ENCODE measurements at places on chromosomes 6 and 20. TPM values are rescaled to one million over a fixed set of nuclear protein-coding genes. Genes with fewer than 3 reads are reported as not detected.
A peak's percentile ranks its signal among the peaks of the same experiment; 100 is the strongest.

Gene C4A
- 8.1 TPM for total RNA-seq

Gene ID4
- total RNA-seq = 0.10 TPM

GRCh38 chr6:112145080-112145573 is 57.7 kb downstream of the FAM229B start:
- H3K4me3 ChIP-seq = no peak overlapping the region
- H3K27me3 ChIP-seq = no peaks in the 10 kb centered on the region
- no peaks in the 10 kb centered on the region for H3K36me3 ChIP-seq
- DNase-seq = no peak
- no peaks in the 10 kb centered on the region for H3K4me1 ChIP-seq
- no peak overlapping the region for H3K27ac ChIP-seq

GRCh38 chr6:85672050-85672449 is 29.4 kb upstream of the SYNCRIP start:
- H3K36me3 ChIP-seq = peaks cover 9% of the 10 kb centered on the region
- no peak overlapping the region for H3K27ac ChIP-seq
- no peaks in the 10 kb centered on the region for H3K27me3 ChIP-seq
- peaks cover 22% of the 10 kb centered on the region for H3K4me1 ChIP-seq

Gene PKIB
- 1.1 TPM for total RNA-seq

- H3K36me3 ChIP-seq = peaks cover 4% of the 10 kb centered on the region
- H3K4me1 ChIP-seq = peaks cover 40% of the 10 kb centered on the region
- H3K27me3 ChIP-seq = no peaks in the 10 kb centered on the region
- no peak for DNase-seq
- no peak overlapping the region for H3K27ac ChIP-seq
- H3K4me3 ChIP-seq = no peak overlapping the region
Observed at GRCh38 chr6:44122801-44123200, 4.5 kb downstream of the MRPL14 start.

Gene CEP250
- total RNA-seq = 82.5 TPM

- no peak overlapping the region for H3K27ac ChIP-seq
- DNase-seq = no peak
- no peak overlapping the region for H3K4me3 ChIP-seq
- H3K27me3 ChIP-seq = no peaks in the 10 kb centered on the region
- H3K4me1 ChIP-seq = no peaks in the 10 kb centered on the region
- no peaks in the 10 kb centered on the region for H3K36me3 ChIP-seq
Observed at GRCh38 chr6:149261364-149262040, 56.0 kb upstream of the TAB2 start.

DNA sequence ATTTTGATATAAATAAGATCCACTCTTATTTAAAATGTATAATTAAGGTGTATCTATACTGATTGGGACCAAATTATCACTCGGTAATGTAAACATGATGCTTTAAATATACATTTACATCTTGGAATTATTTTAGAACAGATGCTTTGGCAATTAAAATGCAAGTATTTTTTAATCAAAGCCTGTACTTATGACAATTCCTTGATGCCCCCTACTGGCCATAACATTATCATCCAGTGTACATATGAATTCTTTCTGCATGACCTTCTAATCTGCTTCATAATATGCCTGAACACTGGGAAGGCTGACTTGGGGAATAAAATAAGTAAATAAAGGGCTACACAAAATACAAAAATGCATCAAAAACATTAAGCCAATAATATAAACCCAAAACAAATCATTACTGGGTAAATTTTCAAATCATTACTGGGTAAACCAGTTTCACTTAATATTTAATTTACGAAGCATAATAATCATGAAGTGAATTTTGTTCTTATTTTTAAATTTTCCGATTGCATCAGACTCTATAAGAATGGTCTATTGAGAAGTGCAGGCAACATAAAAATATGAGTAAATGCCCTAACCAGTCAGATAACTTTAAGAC is 65.1 kb downstream of the CGA start:
- no peaks in the 10 kb centered on the region for H3K27me3 ChIP-seq
- peak; percentile 24 for DNase-seq
- no peaks in the 10 kb centered on the region for H3K4me1 ChIP-seq
- no peak overlapping the region for H3K27ac ChIP-seq
- no peak overlapping the region for H3K4me3 ChIP-seq
- no peaks in the 10 kb centered on the region for H3K36me3 ChIP-seq

GRCh38 chr6:54003316-54003715 is 107.9 kb upstream of the MLIP start:
- no peaks in the 10 kb centered on the region for H3K36me3 ChIP-seq
- no peaks in the 10 kb centered on the region for H3K27me3 ChIP-seq
- H3K4me1 ChIP-seq = no peaks in the 10 kb centered on the region
- DNase-seq = no peak

DNA sequence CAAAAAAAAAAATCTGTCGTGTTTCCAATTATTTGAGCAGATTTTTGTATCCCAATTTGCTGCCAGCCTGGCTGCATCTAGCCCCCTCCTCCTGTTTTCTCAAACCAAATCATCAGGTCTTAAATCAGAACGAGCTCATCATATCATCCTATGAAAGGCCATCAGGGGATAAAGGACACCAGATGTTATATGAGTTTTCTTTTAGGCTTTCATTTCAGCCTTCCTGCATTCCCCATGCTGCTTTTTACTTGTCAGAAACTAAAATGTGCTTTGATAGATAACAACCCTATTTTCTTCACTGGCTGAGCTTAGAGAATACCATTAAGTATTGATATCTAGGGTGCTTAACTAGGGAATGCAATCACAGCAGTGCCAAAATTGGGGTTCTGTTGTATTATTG is 968.4 kb upstream of the SLC35B3 start:
- no peaks in the 10 kb centered on the region for H3K36me3 ChIP-seq
- H3K27me3 ChIP-seq = no peaks in the 10 kb centered on the region
- peaks cover 37% of the 10 kb centered on the region for H3K4me1 ChIP-seq
- H3K27ac ChIP-seq = peak overlapping the region; percentile 86
- H3K4me3 ChIP-seq = no peak overlapping the region

- H3K4me1 ChIP-seq = no peaks in the 10 kb centered on the region
- no peak overlapping the region for H3K27ac ChIP-seq
- no peak overlapping the region for H3K4me3 ChIP-seq
- no peak for DNase-seq
Observed at GRCh38 chr20:10790013-10790412, 116.2 kb upstream of the JAG1 start.

DNA sequence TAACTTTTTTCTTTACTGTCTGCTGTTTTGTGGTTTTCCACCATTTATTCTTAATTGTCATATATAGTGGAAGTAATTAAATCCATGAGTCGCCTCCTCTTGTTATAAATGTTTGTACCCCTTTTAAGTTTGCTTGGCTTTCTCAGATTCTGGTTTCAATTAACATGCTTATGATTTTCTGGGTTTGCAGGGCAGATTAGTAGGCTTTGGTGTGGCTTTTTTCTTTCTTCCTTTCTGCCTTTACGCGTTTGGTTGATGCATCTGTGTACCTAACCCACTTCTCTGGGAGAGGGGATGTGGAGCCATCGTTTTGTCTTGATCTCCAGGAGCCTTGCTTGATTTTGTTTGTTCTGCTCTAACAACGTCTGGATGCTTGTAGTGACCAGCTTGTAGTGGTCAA is 100.4 kb downstream of the JARID2 start:
- no peaks in the 10 kb centered on the region for H3K36me3 ChIP-seq
- H3K27ac ChIP-seq = no peak overlapping the region
- no peak for DNase-seq
- no peak overlapping the region for H3K4me3 ChIP-seq

DNA sequence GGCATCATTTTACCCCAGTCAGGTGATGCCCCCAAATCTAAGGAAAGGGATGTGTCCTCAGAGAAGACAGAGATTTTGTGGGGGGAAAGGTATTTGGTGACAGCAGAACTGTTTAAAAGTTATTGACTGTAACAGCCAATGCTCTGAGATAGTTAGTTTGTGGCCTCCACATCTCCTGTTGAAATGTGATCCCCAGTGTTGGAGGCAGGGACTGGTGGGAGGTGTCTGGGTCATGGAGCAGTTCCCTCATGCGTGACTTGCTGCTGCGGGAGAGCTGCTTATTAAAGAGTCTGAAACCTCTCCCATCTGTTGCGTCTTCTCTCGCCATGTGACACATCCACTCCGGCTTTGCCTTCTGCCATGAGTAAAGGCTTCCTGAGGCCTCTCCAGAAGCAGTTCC is 282.8 kb upstream of the FOXQ1 start:
- DNase-seq = no peak
- no peak overlapping the region for H3K4me3 ChIP-seq
- H3K36me3 ChIP-seq = no peaks in the 10 kb centered on the region
- H3K27ac ChIP-seq = no peak overlapping the region
- no peaks in the 10 kb centered on the region for H3K27me3 ChIP-seq
- peaks cover 5% of the 10 kb centered on the region for H3K4me1 ChIP-seq

- no peak overlapping the region for H3K4me3 ChIP-seq
- peaks cover 45% of the 10 kb centered on the region for H3K4me1 ChIP-seq
- H3K27me3 ChIP-seq = no peaks in the 10 kb centered on the region
- DNase-seq = no peak
- H3K36me3 ChIP-seq = no peaks in the 10 kb centered on the region
Observed at GRCh38 chr6:131014080-131014776, 48.8 kb downstream of the EPB41L2 start.

- H3K4me3 ChIP-seq = no peak overlapping the region
- H3K4me1 ChIP-seq = peaks cover 7% of the 10 kb centered on the region
- no peak for DNase-seq
- H3K36me3 ChIP-seq = peaks cover 1% of the 10 kb centered on the region
- no peak overlapping the region for H3K27ac ChIP-seq
Observed at GRCh38 chr20:37522260-37523011, 1.4 kb downstream of the NNAT start.

DNA sequence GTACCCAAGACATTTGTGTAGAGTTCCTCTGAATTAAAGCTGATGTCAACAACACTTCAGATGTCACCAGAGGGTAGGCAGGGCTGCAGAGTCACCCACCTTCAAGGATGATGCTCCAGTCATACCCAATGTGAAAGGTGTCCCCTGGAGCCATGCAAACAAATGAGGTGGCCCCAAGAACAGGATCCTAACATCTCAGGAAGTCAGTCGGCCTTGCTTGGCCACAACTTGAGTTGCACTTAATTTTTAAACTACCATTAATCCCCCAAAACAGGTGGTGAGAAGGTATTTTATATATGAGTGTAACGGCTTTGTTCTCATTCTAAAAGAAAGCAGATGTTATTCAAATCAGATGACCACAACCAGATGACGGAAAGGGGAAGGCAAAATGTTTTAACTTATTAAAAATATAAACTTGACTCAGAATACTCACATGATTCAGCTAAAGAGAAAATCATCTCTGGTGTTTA is 21.1 kb upstream of the SERPINB1 start:
- DNase-seq = no peak
- no peaks in the 10 kb centered on the region for H3K36me3 ChIP-seq

DNA sequence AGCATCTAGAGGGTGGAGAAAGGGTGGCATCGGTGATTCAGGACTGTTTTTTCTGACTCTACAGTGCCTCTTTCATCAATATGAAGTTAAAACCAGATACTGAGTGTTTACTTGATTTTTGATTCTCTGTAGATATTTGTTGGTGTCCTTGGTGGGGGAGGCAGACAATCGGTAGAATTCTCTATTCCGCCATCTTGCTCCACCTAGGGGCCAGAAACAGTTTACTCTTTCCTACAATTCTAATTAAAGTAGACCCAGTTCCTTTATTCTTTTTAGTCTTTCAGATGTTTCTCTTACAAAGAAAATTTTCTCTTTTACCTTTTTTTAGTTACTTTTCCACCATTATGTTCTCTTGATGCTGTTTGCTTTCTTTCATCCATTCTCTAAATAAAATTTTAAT is 162.1 kb upstream of the RAB32 start:
- no peaks in the 10 kb centered on the region for H3K36me3 ChIP-seq
- DNase-seq = no peak
- no peak overlapping the region for H3K4me3 ChIP-seq
- H3K27ac ChIP-seq = no peak overlapping the region
- H3K27me3 ChIP-seq = no peaks in the 10 kb centered on the region

- no peak overlapping the region for H3K4me3 ChIP-seq
- H3K27me3 ChIP-seq = no peaks in the 10 kb centered on the region
- H3K36me3 ChIP-seq = no peaks in the 10 kb centered on the region
- H3K4me1 ChIP-seq = no peaks in the 10 kb centered on the region
- H3K27ac ChIP-seq = no peak overlapping the region
- DNase-seq = no peak
Observed at GRCh38 chr20:9228774-9229450, 160.0 kb downstream of the PLCB4 start.

Gene BCAS4
- 34.8 TPM for total RNA-seq

DNA sequence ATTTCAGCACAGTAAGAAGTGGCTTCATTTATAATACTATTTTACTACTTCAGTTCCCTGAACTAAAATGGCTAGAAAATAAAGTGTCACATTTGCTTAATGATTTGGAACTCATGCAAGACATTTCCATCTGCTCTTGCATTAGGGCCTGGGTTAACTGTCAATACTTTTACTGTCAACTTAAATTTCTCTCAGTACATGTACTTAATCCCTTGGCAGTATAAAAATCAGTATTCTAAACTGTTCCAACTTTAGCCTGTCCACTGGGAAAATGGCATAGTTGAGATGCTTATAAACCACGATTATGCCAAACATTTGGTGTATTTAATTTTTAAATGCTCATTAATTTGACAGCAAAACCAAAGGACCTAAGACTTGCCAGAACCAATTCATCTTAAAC is 154.5 kb downstream of the ASCC3 start:
- no peak overlapping the region for H3K27ac ChIP-seq
- DNase-seq = no peak
- H3K36me3 ChIP-seq = 0 out of 2 replicates have a peak, but pooled peaks cover 3% of the 10 kb centered on the region
- H3K27me3 ChIP-seq = no peaks in the 10 kb centered on the region

- no peaks in the 10 kb centered on the region for H3K36me3 ChIP-seq
- H3K27me3 ChIP-seq = no peaks in the 10 kb centered on the region
- H3K27ac ChIP-seq = no peak overlapping the region
- no peaks in the 10 kb centered on the region for H3K4me1 ChIP-seq
Observed at GRCh38 chr6:134539865-134540323, 222.0 kb upstream of the SGK1 start.

- no peaks in the 10 kb centered on the region for H3K27me3 ChIP-seq
- no peak overlapping the region for H3K4me3 ChIP-seq
Observed at GRCh38 chr6:6436366-6436765, 115.9 kb upstream of the F13A1 start.

DNA sequence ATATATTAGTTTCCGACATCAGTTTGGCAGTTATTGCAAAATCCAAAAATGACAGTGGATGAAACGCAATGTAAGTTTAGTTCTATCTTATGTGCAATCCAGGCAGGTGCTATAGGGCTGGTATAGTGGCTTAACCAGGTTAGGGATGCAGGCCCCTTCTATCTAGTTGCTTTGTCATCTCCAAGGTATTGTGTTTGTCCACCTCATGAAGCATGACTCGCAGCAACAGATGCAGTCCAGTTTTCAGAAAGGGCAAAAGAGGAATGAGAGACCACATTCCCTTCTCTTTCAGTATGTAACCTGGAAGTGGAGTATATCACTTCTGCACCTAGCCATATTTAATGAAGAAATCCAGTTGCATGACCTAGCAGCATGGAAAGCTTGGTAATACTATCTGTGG is 59.7 kb downstream of the PKIB start:
- no peaks in the 10 kb centered on the region for H3K27me3 ChIP-seq
- H3K27ac ChIP-seq = no peak overlapping the region
- H3K4me3 ChIP-seq = no peak overlapping the region
- no peaks in the 10 kb centered on the region for H3K36me3 ChIP-seq
- no peak for DNase-seq
- H3K4me1 ChIP-seq = no peaks in the 10 kb centered on the region

GRCh38 chr6:159118924-159119323 is 50.3 kb upstream of the FNDC1 start:
- no peaks in the 10 kb centered on the region for H3K36me3 ChIP-seq
- H3K27me3 ChIP-seq = no peaks in the 10 kb centered on the region
- DNase-seq = no peak
- no peak overlapping the region for H3K4me3 ChIP-seq
- H3K27ac ChIP-seq = no peak overlapping the region

Gene BHLHE23
- not detected for total RNA-seq

Gene PCMT1
- total RNA-seq = 118 TPM

Gene SMLR1
- 0.08 TPM for total RNA-seq
